ENCODE measurements at places on chromosomes 12 and 14. TPM values are rescaled to one million over a fixed set of nuclear protein-coding genes. Genes with fewer than 3 reads are reported as not detected.

DNA sequence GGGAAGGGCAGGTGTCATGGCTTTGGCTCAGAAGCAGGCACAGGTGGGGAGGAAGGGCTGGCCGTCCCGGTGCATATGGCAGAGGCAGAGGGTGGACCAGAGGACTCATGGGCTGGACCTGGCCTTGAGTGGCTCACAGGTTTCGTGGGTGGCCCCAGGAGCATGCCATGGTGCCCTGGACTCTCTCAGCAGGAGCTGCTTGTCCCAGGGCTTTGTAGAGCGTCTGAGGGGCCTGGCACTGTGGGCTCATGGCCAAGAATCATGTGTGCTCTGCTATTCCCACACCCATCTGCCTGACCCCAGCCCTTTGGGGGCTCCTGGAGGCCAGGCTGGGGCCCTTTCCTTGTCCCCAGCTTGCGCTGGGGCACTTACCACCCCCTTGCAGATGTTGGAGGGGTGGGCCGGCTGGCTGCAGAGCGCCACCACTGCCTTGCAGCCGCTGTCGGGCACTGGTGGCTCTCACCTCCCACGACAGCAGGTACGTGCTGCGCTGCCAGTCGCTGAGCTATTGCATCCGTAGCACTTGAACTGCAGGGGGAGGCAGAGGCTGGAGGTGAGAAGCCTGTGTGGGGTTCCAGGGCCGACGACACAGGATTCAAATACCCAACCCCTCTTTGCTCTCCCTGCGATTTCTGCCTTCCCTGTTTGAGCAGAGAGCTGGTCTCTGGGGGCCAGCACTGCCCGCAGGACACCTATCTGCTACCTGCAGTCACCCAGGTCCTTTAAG, 187.4 kb upstream of the PRMT8 start:
- DNase-seq = no peak
- H3K4me3 ChIP-seq = no peak overlapping the region
- H3K4me1 ChIP-seq = peaks cover 9% of the 10 kb centered on the region

DCAF11 gene
- total RNA-seq = 52.0 TPM

GRCh38 chr12:92593734-92594402, 108.9 kb upstream of the PLEKHG7 start:
- no peaks in the 10 kb centered on the region for H3K27me3 ChIP-seq
- H3K27ac ChIP-seq = peak overlapping the region; percentile 2
- DNase-seq = peak; percentile 96
- no peaks in the 10 kb centered on the region for H3K36me3 ChIP-seq

DNA sequence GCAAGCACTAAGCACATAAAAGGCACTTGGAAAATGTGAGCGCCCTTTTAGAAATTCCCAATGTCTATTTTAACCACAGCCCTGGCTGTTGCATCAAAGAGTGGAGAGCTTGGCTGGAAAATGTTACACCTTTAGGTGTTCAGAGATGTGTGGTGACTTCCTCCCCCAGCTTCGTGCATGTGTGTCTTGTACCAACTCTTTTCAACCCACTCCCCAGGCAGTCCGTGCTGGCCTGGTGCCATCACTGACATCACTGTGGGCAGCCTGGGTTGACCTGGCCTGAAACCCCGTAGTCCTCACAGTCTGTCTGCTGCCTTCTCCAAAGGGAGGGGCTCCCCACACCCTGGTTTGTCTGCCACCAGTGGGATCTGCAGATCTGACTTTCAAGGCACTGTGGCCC, 101.8 kb downstream of the SCARB1 start:
- DNase-seq = no peak
- no peak overlapping the region for H3K27ac ChIP-seq
- no peaks in the 10 kb centered on the region for H3K36me3 ChIP-seq
- H3K4me1 ChIP-seq = peaks cover 16% of the 10 kb centered on the region
- H3K4me3 ChIP-seq = no peak overlapping the region
- H3K27me3 ChIP-seq = peaks cover 7% of the 10 kb centered on the region
